ENCODE measurements at places on chromosomes 7 and 10.

DNA sequence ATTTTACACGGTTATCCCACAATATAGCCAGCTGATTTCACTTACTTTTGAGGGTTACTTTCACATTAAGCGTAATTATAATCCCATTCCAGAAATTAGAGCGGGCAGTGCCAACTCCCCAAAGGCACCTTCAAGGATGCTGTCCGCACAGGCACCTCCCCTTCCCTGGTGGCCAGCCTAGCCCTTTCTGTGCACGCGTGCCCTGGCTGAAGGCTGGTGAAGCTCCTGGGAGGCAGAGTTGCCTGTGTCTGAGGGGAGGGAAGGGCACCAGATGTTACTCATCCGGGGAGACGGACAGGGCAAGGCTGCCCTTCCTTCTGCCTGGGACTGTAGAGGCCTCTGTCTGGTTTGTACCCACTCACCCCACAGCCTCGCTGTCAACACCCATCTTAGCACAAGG is 198.4 kb downstream of the TCERG1L start:
- no peak for DNase-seq

GRCh38 chr7:41825927-41826480 is 123.1 kb upstream of the INHBA start:
- no peak for DNase-seq

GRCh38 chr10:121553511-121554264 is 44.6 kb downstream of the FGFR2 start:
- peak; percentile 31 for DNase-seq

DNA sequence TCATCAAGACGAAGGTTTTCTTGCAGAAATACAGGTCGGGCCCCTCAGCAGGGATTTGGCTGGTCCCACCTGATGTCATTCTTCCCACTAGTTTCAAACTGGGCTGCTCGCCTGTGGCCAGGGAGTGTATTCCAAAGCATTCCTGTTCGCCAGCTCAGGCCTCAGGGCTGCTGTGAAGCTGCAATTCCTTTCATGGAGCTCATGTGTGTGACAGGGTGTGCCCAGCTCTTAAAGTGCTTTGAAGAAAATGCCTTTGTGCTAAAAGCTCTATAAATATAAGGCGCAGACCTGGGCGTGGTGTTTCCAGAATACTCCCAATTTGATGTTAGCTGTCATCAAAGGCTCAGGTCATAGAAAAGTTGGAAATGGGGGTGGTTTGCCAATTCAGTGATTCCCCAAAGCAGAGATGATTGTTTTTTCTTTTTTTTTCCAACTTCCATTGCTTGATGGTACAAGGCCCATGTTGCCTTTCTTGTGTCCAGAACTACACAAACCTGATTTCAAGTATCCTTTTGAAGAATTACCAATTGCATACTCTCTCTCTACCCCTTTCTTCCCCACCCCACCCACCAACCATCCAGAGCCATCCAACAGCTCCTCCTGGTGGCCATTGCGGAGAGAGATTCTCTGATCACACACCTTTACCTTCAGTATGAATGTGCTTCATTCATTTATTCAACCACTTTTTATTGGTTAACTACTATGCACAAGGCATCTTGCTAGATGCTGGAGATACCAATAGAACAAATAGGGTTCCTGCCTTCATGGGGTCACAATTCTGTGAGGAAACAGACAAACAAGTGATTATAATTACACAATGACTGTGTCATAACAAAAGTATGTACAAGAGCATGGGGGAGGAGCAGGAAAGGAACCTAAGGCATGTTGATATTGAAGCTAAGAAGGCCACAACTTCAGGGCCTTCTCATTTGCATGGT is 297.3 kb upstream of the LYZL1 start:
- peak; percentile 47 for DNase-seq
